ENCODE measurements at places on chromosomes 5 and 9.

GRCh38 chr5:170473642-170474041 lies 30.2 kb upstream of the KCNIP1 start:
- no peak for DNase-seq

- no peak for DNase-seq
Measured at GRCh38 chr5:107373549-107374263, 297.0 kb downstream of the EFNA5 start.

DNA sequence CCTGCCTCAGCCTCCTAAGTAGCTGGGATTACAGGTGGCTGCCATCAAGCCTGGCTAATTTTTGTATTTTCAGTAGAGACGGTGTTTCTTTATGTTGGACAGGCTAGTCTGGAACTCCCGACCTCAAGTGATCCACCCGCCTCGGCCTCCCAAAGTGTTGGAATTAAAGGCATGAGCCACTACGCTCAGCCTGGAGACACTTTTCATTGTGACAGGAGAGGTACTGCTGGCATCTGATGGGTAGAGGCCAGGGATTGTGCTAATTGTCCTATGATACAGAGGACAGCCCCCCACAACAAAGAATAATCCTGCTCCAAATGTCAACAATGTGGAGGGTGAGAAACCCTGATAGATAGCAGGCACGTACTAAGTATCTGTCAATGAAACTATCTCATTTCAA lies 91.3 kb upstream of the SLC25A48 start:
- no peak for DNase-seq

DNA sequence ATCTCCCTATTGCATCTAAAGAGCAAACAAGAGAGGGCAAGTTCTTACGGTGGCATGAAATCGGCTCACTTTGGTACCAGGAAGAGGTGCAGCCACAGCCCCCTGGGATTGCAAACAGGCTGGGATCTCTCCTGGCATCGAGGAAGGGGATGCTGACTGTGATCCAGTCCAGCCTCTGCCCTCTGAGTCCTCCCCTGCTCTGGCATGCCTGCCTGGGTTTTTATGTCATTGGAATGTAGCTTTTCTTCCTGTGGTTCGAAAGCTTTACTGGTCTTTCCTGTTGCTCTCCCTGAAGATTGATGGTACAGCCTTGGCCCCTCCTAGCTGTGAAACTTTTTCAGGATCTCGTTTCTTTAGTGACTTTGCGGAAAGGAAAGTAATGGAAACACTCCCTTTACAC lies 6.6 kb downstream of the SLC46A2 start:
- DNase-seq: no peak

- no peak for DNase-seq
Measured at GRCh38 chr9:18429070-18429469, 44.9 kb upstream of the ADAMTSL1 start.

GRCh38 chr5:107324071-107324470 lies 346.7 kb downstream of the EFNA5 start:
- no peak for DNase-seq

- peak; percentile 18 for DNase-seq
Measured at GRCh38 chr9:7879551-7880245, 80.1 kb upstream of the DMAC1 start.

GRCh38 chr5:150544611-150545219 lies 36.8 kb downstream of the NDST1 start:
- DNase-seq: peak; percentile 38

DNA sequence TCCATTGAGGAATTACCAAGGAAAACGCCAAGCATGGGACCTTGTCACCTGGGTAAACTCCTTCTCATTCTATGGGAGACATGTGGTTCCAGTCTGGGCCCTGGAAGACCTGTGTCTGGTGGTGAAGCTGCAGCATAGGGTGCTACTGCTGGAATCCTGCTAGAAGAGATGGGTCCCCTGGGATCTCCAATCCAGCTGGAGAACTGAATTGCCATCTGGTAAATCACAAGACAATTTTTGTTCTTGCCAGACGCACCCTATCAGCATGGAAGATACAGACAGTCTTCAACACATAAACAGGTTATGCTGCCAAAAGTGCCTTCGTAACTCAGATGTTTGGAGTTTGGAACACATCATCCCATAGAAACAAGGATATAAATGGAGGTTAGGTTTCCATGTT lies 424.0 kb upstream of the BRINP1 start:
- DNase-seq: no peak

DNA sequence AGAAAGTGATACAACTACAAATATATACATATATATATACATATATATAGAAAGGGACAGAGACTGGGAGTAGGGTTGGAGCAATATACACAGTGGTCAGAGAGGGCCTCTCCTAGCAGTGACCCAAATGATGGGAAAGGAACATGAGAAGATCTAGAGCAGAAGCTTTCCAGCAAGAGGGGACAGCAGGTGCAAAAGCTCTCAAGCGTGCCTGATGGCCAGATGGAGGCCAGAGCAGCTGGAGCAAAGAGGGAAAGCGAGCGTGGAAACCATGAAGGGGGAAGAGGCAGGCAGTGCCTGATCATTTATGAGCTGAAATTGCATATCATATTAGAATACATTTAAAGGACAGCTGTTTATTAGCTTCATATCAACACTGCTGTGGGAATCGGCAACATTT lies 7.6 kb upstream of the GRPEL2 start:
- no peak for DNase-seq

DNA sequence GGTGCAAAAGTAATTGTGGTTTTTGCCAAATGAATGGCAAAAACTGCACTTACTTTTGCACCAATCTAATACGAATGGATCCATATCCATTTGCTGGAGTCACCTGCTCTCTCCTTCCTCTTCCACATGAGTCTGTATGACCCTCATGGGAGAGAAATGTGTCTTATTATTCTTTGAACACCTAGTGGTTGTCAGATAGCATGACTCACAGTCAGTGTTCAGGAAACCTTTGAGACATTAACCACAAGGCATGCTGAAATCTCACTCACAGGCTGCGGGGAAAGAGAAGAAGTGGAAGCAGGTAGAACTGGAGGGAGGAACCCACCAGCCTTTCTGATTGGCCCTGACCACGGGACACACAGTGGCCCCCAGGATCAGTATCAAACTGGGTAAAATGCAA lies 222.8 kb upstream of the KLF4 start:
- no peak for DNase-seq

DNA sequence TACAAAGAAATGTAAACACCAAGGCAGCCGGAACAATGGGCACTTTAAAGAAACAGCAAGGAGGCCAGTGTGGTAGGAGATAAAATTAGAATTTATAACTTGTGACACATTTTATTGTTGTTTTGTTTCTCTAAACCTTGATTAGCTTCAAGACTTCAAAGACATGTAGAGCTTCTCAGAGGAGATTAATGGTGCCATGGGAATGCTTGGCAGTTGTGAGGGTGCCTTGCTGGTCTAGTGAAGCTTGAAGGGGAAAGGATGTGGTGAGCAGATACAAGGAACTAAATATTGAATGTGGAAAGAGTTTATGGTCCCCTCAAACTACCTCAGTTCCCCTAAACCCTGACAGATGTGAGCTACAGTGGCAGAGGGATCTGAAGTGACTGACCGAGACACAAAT lies 322.4 kb upstream of the ADAMTS16 start:
- no peak for DNase-seq

GRCh38 chr9:89649039-89649691 lies 44.4 kb downstream of the GADD45G start:
- DNase-seq: no peak

DNA sequence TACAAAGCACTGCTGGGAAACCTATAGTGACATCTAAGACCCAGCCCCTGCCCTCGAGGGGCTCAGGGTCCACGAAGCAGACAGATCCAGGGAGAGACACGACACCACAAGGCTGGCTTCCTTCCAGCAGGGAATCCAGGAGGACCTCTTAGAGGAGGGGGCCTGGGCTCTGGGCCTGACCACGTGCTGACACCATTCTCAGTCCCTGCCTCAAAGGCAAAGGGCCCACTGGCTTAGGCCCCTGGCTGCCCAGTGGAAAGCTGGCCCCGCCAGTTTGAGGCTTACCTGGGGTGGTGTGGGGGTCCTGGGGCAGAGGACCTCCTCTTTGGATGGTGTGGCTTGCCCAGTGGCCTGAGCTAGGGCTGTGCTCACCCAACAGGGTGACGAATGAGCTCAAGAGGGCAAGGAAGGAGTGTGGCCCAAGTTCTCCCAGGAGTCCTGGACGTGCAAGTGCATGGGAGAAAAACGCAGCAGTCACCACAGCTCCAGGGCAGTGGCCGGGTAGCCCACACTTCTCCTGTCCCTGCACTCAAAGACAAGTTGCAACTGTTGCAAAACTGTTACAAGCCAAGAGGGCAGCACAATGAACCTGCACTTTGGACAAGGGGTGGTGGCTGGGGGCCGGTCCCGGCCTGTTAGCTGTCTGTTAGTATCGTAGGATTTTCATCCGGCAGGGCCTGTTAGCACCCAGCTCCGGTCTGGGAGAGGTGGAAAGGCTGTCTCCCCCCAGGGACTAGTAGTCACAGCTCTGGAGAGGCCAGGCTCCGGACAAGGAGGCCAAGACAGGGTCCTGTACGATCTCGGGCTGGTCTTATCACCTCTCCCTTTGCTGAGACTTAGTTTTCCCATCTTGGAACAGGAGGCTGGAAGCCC lies 1.5 kb upstream of the SARDH start:
- no peak for DNase-seq

DNA sequence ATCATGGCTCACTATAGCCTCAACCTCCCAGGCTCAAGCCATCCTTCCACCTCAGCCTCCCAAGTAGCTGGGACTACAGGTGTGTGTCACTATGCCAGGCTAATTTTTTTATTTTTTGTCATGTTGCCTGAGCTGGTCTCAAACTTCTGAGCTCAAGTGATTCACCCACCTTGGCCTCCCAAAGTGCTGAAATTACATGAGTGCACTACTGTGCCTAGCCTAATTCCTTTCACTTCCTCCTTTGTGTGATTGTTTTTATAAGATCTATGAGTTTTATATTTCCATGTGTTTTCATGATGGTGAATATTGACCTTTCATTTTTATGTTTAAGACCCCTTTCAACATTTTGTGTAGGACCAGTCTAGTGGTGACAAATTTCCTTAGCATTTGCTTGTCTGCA lies 55.2 kb upstream of the IL12B start:
- DNase-seq: no peak

DNA sequence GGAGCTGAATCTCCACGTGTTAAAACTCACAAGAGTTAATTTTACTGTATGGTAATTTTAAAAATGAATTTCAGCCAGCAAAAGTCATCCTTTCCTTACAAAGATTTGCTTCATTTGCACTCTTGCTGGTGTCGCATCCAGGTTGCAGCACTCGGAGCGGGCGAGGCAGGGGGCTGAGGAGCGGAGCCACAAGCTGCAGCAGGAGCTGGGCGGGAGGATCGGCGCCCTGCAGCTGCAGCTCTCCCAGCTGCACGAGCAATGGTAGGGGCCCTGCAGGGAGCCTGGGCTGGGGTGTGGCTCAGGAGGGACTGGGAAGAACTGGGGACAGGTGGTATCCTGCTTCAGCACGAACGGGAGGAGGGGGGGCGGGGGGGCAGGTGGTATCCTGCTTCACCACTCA lies 27.1 kb downstream of the HNRNPH1 start:
- no peak for DNase-seq

- DNase-seq: no peak
Measured at GRCh38 chr5:134189031-134189430, 12.3 kb upstream of the SKP1 start.

DNA sequence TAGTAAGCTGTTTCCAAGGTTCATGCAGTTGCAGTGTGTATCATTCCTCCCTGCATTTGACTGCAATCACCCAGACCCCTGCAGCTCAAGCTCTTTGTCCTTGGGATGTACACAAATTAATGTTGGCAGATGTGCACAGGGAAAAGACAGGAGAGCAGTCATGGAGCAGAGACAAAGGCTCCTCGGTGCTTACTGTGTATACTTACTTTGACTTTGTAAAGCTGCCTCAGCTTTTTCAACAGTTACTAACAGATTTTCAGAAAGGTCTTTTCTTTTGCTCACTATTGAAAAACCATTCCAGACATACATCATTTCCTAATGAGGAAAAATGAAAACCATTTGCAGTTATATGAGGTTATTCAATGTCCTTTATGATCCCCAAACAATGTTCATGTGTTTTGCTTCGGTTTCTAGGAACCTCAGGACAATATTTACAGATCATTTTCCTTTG lies 124.9 kb downstream of the TTC39B start:
- no peak for DNase-seq

- DNase-seq: no peak
Measured at GRCh38 chr9:75242426-75242825, 154.1 kb downstream of the OSTF1 start.

- DNase-seq: no peak
Measured at GRCh38 chr5:101679816-101680215, 616.3 kb downstream of the SLCO4C1 start.

DNA sequence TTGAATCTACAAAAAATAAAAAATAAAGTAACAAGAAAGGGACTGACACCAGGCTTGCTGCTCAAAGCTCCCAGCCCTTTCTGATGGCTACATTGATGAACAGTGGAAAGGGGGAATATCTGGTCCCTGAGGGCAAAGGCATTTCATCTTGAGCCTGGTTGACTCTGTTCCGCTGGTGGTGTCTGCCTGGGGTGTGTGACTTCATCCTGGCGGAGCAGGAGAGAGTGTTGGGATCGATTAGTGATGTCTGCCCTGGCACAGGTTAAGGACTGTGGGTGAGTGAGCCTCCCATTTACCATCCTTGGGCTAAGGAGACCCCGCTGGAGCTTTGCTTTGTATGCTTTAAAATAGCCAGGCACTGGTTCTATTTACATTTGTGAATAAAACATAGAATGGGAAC lies 56.9 kb upstream of the ASS1 start:
- DNase-seq: no peak

DNA sequence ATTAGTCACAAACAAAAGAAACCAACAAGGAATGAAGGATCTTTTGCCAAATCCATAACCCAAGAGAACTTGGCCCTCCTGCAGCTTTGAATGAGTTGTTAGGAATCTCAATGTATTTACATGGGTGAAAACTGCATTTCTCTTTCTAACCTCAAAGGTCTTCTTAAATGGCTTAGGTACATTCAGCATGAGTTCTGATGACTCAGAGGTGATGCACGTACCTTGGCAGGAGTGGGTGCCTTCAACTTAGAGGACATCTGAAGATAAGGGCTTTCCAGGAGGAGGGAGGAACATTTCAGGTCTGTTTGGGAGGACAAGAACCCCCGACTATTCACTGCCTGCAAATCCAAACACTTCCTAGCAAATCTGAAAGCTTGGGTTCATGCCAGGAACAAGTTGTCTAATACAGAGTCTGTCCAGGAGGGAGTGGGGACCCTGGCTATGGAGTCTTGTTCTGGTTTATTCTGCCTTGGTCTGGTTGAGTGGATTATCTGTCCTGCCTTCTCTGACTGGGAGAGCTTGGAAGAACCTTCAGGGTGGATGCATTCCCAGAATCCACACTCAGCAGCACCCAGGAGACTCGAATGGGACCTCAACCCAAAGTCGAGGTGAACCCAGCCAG lies 65.7 kb downstream of the IRX2 start:
- DNase-seq: no peak

GRCh38 chr5:111076091-111076490 lies 4.6 kb downstream of the TSLP start:
- no peak for DNase-seq

DNA sequence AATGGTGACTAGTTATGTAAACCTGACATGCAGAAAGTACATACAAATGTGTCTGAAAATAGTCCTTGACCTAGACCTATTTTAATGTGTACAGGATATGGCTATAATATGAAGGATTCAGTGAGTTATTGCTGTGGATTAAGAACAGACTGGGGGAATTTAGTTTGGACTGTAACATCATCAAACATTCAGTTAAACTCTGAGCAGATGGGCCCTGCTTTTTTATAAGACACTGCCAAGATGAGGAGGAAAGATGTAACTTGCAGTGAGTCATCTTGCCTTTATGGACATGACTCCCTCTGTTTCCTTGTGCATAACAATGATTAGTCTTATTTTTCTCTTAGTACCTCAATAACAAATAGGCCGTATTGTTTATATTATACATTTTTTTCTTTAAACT lies 12.2 kb downstream of the PPP3R2 start:
- no peak for DNase-seq

- no peak for DNase-seq
Measured at GRCh38 chr9:105073147-105073546, 145.2 kb upstream of the ABCA1 start.
